Activated CD4-positive, CD25-positive, alpha-beta regulatory T cell treated with anti-CD3 and anti-CD28 coated beads, Interleukin-2, amount 50 U/mL, for 72 hours (primary cell): ENCODE measurements at places on chromosomes 4 and X.

DNA sequence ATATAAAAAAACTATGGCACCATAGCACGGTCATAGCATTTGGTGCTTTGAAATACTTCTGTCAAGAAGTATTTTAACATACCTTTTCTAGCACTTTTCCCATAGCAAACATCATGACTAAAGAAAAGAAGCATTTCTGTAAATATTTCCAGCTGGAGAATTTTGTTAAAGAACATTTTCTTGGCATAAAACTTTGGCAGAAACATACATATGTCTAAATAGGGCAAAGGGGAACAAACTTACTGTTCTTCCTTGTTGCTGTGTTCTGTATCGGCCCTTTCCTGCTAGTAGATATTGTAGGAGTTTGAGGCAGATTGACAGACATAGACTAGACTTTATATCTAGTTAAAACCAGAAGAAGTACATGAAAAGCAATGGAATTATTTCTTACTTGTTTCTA is 2368.5 kb downstream of the PCDH7 start:
- DNase-seq, result no peak

- no peak for DNase-seq
These were observed 36.7 kb downstream of the KLF8 start for GRCh38 chrX:56268888-56269287.

DNA sequence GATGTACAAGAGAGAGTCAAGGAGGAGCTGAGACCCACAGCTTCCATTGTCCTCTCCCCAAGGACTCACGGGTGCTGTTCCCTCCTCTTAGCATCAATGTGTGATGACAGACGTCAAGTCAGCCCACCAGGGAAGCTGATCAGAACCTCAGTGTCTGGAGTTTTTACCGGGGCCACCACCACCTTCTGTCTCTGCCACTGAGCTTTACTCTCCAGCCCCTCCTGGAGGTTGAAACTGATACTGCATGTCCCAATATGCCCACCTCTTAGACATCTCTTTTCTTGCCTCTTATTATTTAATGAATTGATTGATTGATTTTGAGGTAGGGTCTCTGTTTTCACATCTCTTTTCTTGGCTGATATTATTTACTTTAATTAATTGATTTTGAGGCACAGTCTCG is 10.3 kb upstream of the AKAP17A start:
- DNase-seq, result peak; percentile 82

DNA sequence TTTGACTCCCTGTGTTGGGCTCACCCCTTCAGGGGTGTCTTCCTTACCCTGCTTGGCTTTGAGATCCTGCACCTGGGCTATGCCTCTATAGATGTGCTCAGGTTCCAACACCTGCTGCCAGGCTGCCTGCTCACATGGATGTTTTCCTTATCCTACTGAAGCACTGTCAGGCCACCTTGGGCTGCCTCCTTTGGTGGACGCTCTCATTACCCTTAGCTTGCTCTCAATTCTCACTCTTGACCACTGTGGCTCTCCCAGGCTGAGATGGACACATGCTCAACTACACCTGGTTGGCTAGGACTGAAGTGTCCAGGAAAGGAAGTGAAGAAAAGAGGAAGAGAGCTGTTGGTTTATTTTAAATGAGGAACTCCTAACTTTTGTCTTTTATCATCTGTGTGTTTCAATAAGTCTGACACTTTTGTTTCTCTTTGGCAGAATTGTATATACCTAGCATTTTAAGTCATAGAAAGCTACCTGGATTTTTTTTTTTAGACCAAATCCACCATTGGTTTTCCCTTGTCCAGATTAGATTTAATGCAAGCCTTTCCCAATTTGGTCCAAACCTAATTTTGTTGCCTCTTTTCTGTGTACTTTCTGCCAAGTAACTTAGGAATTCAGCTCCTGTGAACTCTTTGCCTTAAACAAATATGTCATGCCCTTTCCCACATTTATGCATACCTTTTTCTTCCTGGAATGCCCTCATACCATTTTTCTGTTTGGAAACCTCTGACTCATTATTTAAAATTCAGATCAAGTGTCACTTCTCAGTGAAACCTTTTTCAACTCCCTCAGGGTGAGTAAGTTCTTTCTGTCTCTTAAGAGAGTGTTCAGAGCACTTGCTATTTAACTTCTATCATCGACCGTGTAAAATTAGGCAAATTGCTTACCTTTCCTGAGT is 175.8 kb downstream of the GC start:
- DNase-seq, result no peak

- no peak for DNase-seq
These were observed 40.0 kb downstream of the VGLL1 start for GRCh38 chrX:136572030-136572429.

GRCh38 chr4:39613093-39613656 is 25.5 kb downstream of the SMIM14 start:
- DNase-seq, result no peak

DNA sequence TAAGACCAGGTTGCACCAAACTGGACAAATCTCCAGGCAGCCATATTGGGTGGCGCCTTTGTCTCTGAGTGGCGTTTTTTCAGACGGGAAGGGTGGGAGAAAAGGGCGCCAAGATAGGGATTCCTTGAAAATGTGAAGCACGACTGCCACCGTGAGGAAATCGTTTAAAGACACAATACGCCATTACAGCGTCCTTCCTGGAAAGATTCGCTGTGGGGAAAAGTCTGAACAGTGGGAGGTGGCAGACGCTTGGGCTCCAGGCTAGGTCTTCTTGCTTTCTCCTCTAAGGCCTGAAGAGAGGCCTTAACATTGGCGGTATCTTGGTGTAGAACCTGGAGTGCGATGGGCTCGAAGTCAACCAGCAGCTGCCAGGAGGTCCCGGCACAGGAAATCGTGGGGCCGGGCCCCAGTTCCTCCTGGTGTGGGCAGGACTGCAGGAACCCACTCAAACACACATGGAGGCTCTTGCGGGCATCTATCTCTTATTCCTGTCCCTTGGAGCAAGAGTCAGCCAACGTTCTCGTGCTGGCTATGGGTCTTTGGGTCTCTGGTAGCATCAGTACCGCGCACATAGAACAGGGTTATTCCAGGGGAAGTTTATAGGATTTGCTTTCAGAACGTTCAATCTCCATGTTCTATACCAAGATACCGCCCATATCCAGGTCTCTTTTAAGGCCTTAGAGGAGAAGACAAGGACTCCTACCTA is 208.8 kb downstream of the OR13H1 start:
- DNase-seq, result peak; percentile 46

GRCh38 chrX:136209751-136210150 is 41.4 kb downstream of the MAP7D3 start:
- no peak for DNase-seq

DNA sequence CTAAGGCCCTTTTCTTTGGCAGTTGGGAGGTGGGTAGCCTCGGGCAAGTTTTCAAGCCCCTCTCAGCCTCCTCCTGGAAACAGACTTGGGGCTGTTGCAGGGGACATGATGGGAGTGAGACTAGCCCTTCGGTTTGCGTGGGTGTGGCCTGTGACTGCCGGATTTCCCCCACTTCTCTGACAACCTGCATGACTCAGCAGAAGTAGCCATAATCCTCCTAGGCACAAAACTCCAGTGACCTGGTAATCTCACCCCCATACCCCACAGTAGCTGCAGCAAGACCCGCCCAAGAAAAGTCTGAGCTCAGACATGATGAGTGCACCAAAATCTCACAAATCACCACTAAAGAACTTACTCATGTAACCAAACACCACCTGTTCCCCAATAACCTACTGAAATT is 433.7 kb upstream of the AMOT start:
- DNase-seq, result no peak

DNA sequence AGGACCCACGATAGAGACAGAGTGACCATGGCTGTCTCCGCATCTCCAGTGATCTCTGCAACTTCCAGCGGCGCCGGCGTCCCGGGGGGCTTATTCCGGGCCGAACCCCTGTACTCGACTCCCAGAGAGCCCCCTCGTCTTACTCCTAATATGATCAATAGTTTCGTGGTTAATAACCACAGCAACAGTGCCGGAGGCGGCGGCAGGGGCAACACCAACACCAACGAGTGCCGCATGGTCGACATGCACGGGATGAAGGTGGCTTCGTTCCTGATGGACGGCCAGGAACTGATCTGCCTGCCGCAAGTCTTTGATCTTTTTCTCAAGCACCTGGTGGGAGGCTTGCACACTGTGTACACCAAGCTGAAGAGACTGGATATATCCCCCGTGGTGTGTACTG is 343 bp downstream of the DACH2 start:
- DNase-seq, result no peak

DNA sequence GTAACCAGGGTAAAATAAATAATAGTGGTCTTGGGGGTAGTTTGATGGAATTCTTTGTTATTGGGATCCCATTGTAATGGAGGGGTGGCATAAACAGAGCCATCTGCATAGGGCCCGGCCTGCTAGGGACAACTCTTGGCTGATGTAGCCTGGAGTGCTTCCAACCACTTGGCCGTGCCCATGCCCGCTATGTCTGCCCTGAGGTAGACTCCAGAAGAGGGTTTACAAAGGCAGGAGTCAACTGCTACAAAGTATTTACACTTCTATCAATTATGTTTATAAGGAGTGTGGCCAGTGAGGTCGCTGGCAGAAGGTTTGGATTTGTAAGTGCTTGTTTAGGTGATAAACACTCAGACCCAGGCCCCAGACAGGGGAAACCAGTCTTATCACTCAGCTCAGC is 8.1 kb downstream of the RASL11B start:
- no peak for DNase-seq

DNA sequence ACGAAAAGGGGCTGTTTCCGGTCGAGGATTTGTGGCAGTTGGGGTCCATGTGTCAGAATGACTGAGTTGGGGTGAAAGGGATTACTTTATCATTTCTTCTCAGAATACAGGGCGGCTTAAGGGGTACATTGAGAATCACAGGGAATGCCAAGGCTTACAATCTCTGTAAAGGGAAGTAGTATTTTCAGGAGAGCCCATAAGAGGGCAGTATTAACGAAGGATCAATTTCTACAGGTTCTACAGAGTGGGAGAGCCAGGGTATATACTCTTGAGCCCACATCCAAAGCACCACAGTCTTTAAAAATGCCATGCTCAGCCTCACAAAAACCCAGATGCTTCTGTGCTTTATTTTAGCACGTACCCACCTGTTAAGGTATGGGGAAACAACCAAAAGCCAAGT is 67.7 kb upstream of the ZXDA start:
- no peak for DNase-seq

GRCh38 chrX:12526306-12526705 is 264.9 kb upstream of the PRPS2 start:
- DNase-seq, result no peak
